ENCODE measurements at places on chromosomes 6 and 20.

- DNase-seq, result no peak
Measured at GRCh38 chr6:108707328-108707976, 140.8 kb upstream of the ARMC2 start.

GRCh38 chr20:382291-383115 lies 1.9 kb downstream of the TRIB3 start:
- DNase-seq, result no peak

- no peak for DNase-seq
Measured at GRCh38 chr20:58000861-58001260, 227.6 kb downstream of the ANKRD60 start.

DNA sequence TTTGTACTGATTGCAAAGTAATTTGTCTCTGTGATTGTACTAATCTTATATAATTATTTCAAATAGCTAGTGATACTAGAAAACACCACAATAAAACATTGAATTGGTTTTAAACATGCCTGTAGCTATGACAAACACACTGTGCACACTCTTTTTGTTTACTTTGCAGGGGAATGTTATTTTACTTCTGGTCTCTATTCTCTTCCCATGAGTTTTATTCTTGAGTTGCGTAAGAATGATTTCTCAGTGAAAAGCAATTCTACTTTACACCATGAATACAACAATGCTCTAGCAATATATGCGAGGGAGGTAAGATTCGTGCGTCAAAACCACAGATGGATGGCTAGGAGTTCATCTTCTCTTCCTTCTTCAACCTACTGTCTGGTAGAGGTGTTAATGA lies 68.4 kb upstream of the PHACTR1 start:
- no peak for DNase-seq

DNA sequence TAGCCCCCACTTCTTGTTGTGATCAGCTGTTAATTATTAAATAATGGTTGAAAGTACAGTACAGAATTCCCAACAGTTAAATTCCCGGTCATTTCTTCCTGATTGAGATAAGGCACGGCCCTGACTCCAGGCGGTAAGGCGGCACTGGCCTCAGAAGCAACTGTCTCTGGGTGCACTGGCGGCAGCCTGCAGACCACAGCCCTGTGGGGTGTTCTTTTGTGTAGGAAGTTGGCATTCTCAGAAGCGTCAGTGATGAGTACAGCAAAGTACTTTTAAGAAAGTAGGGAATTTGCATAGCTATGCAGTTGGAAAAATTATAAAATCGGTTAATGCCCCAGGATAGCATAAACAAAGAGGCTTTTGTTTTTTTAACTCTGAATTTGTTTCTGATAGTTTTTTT lies 50.5 kb downstream of the SAMD5 start:
- DNase-seq, result no peak

DNA sequence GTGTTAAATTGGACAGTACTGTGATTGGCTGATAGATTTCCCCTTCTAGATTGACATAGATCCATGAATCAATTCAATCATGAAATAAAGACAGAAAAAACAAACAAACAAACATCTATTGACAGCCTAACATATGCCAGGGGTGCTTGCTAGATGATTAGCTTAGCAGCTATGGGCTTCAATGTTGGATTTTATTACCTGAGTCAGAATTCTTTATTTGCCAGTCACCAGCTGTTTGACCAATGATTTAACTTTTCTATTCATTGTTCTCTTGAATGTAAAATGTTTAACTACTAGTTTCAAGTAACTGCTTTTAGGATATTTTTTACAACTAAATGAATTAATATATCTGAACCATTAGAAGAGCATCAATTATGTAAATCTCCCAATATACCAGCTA lies 901.3 kb upstream of the CITED2 start:
- no peak for DNase-seq

DNA sequence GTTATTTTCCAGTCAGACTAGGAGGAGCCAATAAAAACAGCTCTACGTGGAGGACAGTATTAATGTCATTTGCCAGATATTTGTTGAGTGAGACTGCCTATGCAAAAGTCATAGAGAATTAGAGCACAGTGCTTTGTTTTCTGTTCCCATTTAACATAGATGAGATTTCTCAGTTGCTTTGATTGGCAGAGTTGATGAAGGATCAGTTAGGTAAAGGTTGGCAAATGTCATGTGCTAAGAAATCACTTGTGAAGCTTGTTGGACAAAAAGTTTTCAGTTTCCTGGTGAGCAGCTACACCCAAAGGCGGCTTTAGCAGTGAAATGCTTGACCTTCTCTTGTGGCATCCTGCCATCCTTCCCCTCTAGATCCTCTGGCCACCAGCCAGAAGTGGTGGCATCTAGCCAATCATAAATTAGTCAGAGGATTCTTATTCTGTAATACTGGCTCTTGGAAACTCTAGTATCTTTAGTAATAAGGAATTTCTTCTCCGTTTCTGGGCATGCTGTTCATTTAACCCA lies 37.0 kb downstream of the BCKDHB start:
- no peak for DNase-seq

DNA sequence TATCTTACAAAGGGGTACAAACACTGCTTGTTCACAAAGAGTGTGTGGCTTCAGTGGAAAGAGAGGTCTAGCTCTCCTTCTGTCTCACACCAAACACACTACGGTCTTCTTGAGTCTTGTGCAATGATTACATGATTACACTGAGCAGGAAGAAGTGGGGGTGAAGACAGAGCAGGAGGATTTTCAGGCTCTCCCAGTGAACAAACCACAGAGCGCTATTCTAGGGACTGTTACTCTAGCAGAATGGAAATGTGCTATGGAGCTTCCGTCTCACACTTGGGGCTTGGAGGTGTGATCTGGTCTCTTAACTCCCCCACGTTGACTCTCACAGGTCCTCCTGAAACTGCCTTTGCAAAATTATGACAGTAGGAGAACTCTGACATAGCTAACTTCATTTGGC lies 203.4 kb downstream of the MYLK4 start:
- DNase-seq, result no peak

DNA sequence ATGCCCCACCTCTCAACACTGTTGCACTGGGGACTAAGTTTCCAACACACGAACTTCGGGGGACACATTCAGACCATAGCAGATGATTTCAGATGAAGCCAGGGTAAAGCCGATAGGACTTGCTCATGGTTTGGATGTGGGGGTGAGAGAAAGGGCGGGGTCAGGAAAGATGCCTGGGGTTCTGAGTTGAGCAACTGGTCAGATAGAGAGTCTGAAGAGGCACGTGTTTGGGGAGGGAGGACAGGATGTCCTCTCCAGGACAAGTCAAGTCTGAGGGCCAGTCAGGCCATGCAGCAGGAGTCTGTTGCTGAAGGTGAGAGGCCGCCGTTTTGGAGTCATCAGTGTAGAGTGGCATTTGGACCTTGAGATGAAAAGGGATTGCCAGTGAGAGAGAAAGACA lies 197.9 kb upstream of the SNX9 start:
- no peak for DNase-seq

GRCh38 chr6:53587291-53587690 lies 42.4 kb upstream of the GCLC start:
- DNase-seq, result no peak

DNA sequence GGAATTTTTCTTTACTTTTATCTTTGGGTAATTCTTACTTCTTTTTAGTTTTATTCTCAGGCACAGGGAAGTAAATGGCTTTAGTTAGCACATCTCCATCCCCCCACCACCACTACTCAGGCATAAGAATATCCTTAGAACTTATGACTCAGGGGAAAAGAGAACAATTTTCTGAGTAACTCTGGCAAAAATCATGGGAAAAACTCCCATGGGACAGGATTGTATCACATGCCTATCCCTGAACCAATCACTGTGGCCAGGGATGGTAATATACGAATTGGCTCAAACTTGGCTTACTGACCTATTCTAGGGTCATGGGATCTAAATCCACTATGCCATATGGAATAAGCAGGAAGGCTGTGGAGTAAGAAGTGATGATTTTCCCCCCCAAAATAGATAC lies 339.1 kb downstream of the BTBD3 start:
- DNase-seq, result no peak

DNA sequence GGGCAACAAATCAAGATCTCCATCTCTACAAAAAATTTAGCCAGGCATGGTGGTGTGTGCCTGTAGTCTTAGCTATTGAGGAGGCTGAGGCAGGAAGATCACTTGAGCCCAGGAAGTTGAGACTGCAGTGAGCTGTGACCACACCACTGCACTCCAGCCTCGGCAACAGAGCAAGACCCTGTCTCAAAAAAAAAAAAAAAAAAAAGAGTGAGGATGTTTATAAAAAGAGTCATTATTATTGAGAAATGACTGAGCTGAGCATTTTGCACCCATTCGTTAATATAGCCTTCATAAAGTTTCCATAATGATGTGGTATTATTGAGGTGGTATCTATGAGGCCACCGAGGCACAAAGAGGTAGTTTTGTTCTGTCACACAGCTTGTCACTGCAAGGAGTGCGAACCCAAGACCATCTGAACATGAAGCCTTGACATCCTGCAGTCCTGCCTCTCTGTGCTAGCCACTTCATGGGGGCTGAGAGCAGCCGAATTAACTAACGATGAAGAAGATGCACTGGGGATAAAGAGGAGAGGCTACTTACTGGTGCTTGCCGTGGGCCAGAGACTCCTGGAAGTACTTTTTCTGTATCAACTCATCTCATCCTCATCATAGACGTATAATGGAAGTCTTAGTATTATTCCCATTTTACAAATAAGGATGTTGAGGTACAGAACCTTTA lies 175.5 kb downstream of the BCAS1 start:
- no peak for DNase-seq

DNA sequence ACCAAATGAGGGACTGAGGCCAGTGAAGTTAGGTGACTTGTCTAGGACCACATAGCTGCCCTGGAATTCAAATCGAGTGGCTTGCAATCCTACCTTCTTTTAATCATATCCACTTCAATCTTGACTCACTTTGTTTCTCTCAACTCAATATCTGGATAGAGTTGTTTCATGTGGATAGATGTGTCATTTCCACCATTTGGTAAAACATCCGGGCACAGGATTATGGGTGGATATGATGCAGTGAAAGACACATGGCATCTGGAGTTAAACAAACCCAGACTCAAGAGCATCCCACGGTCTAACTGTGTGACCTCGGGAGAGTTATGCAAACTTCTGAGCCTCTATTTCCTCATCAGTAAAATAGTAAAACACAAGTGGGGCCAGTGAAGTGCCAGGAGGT lies 103.6 kb upstream of the CNKSR3 start:
- DNase-seq, result no peak
